ENCODE measurements at places on chromosomes 2 and 18.
A peak's percentile ranks its signal among the peaks of the same experiment; 100 is the strongest.

- peaks cover 36% of the 10 kb centered on the region for H3K27me3 ChIP-seq
- H3K27ac ChIP-seq: no peak overlapping the region
- no peak for DNase-seq
- H3K4me3 ChIP-seq: no peak overlapping the region
- H3K36me3 ChIP-seq: no peaks in the 10 kb centered on the region
- no peaks in the 10 kb centered on the region for H3K4me1 ChIP-seq
Observed at GRCh38 chr2:71535526-71535925, 82.2 kb downstream of the DYSF start.

DNA sequence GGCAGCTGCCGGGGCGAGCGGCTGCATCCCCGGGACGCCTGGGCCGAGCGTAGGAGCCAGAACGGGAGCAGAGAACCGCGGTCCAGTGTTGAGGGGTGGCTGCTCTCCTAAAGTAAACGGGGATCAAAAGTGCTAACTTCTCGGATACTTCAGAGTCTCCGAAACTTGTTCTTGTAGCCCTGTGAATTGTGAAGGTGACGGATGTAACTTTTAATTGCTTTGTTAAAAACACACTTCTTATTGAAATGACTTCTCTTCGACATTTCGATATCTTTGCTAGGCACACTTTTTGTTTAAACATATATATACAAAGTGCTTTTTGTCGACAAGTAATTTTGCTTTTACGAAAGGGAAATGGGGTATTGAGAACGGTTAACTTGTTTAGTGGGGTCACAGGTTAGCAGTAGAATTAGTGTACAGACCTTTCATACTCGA is 540 bp downstream of the ATP9B start:
- DNase-seq: no peak
- peak overlapping the region; percentile 85 for H3K4me3 ChIP-seq
- peaks cover 14% of the 10 kb centered on the region for H3K27me3 ChIP-seq
- H3K36me3 ChIP-seq: peaks cover 36% of the 10 kb centered on the region
- peak overlapping the region; percentile 94 for H3K27ac ChIP-seq
- peaks cover 36% of the 10 kb centered on the region for H3K4me1 ChIP-seq

DNA sequence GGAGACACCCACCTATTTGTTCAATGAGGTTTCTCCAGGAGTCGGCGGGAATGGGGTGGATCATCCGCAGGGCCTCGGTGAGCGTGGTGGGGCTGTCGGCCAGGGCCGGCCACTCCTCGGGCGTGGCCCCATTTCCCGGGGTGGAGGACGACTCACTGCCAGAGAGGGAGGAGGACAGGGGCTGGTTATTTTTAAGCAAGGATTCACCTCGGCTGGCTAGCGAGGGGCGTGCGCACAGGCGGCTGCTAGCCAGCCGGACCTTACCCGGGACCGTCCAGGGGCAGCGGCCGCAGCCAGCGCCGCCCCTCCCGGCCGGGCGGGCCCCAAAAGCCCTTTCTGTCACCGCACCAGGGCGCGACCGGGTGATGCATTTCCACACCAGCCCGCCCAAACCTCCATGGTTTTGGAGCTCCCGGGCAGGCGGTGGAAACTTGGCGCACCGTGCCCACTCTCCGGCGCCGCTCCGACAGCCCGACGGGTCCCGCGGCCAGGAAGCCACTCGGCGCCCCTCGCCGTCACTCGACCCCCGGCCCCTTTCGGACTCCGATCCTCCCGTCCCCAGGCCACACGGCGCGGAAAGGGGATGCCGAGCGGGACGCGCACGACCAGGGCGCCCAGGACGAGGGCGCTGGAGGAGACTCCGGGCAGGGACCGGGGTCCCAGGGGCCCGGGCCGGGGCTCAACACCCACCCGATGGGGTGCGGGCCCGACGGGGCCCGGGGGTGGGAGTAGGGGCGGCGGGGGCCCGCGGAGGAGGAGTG is 57.1 kb downstream of the SNORC start:
- H3K36me3 ChIP-seq: no peaks in the 10 kb centered on the region
- H3K4me1 ChIP-seq: peaks cover 7% of the 10 kb centered on the region

DNA sequence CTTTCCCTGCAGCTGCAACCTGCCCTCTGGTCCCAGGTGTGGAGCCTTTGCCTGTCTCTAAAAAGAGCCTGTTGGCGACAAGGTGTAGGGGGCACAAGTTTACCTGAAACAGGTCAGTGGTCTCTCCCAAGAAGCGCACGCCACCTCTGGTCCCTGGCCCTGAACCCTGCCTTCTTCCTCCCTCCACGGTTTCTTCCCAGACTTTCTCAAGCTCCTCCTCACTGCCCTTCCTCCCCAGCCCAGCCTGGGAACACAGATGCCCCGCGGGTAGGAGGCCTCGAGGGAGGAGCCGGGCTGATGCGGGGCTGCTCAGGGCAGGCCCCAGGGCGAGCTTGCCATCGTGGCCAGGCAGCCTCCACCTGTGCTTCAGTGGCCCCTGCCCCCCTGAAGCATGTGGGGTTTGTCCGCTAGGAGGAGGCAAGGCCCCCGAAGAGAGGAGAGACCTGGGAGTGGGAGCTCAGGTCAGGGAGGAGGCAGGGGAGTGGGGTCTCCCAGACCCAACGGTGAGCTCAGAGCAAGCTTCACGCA is 89.5 kb downstream of the SMAD7 start:
- no peak for DNase-seq
- no peak overlapping the region for H3K4me3 ChIP-seq
- no peaks in the 10 kb centered on the region for H3K36me3 ChIP-seq
- H3K27ac ChIP-seq: no peak overlapping the region

DNA sequence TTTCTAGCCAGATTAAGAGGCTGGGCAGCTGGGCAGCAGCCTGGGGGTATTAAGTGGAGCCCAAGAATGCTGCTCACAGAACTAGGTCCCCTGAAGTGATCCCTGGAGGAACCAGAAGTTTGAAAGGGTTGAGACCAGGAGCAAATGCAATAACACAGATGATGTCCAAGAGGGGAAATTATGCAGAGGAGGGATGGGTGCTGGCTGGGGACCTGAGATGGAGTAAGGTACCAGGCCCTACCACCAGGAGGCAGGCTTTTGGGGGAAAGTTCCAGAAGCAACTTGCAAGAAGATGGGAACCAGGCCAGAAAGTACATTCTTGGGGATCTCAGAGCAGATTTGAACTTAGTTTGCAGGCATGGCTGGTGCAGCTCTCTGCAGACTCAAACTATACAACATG is 175.1 kb downstream of the NCK2 start:
- peaks cover 4% of the 10 kb centered on the region for H3K27me3 ChIP-seq
- peak; percentile 70 for DNase-seq
- no peak overlapping the region for H3K4me3 ChIP-seq
- peaks cover 23% of the 10 kb centered on the region for H3K36me3 ChIP-seq
- peaks cover 26% of the 10 kb centered on the region for H3K4me1 ChIP-seq

- H3K4me1 ChIP-seq: peaks cover 16% of the 10 kb centered on the region
- no peak overlapping the region for H3K27ac ChIP-seq
- DNase-seq: no peak
- H3K27me3 ChIP-seq: no peaks in the 10 kb centered on the region
Observed at GRCh38 chr2:201151127-201151981, 31.6 kb upstream of the CASP10 start.

GRCh38 chr2:144937910-144938709 is 418.2 kb upstream of the ZEB2 start:
- DNase-seq: no peak
- no peaks in the 10 kb centered on the region for H3K27me3 ChIP-seq
- no peaks in the 10 kb centered on the region for H3K36me3 ChIP-seq
- H3K4me1 ChIP-seq: no peaks in the 10 kb centered on the region
- H3K4me3 ChIP-seq: no peak overlapping the region

DNA sequence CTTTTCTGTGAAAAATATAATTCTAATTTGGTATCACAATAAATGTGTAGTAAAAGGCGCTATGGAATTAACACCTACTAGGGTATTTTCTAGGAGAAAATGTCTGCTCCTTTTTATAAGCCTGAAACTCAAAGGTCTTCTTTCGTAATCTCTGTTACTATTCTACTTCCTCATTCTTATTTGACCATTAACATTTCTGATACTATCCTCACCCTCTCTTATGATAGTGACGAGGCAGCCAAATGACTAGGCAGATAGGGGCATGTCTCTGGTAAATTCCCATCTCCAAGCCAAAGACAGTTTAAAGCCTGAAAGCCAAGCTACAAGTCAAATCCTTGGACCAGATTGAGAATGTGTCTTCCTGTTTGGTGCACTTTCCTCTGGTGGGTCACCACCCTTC is 251.7 kb downstream of the LRRTM4 start:
- H3K27ac ChIP-seq: no peak overlapping the region
- no peaks in the 10 kb centered on the region for H3K27me3 ChIP-seq
- no peaks in the 10 kb centered on the region for H3K36me3 ChIP-seq

DNA sequence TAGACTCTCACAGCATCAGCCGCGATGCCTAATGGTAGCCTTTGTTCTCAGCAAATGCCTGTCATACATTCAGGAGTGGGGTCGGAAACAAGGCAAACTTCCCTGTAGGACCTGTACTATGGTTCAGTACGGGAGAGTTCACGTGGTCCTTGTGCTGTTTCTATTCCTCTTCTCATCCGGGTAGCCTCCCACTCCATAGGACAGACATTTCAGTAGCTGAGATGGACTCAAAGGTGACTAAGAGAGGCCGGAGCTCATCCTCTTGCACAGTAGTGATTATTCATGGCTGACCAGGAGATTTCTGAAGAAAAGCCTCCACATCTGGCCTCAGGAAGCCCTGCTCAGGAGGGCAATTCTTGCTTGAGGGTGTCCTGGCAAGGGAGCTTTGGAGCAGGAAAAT is 117.8 kb upstream of the SPRED2 start:
- no peak for DNase-seq
- no peak overlapping the region for H3K4me3 ChIP-seq
- peaks cover 16% of the 10 kb centered on the region for H3K27me3 ChIP-seq
- H3K27ac ChIP-seq: no peak overlapping the region
- no peaks in the 10 kb centered on the region for H3K36me3 ChIP-seq

GRCh38 chr2:176598351-176598750 is 329.1 kb downstream of the MTX2 start:
- H3K27me3 ChIP-seq: no peaks in the 10 kb centered on the region
- no peak overlapping the region for H3K27ac ChIP-seq
- H3K4me1 ChIP-seq: no peaks in the 10 kb centered on the region
- no peak for DNase-seq

- no peaks in the 10 kb centered on the region for H3K4me1 ChIP-seq
- no peaks in the 10 kb centered on the region for H3K36me3 ChIP-seq
- H3K4me3 ChIP-seq: no peak overlapping the region
- no peak overlapping the region for H3K27ac ChIP-seq
- peaks cover 10% of the 10 kb centered on the region for H3K27me3 ChIP-seq
Observed at GRCh38 chr2:6791682-6792081, 74.0 kb downstream of the CMPK2 start.

DNA sequence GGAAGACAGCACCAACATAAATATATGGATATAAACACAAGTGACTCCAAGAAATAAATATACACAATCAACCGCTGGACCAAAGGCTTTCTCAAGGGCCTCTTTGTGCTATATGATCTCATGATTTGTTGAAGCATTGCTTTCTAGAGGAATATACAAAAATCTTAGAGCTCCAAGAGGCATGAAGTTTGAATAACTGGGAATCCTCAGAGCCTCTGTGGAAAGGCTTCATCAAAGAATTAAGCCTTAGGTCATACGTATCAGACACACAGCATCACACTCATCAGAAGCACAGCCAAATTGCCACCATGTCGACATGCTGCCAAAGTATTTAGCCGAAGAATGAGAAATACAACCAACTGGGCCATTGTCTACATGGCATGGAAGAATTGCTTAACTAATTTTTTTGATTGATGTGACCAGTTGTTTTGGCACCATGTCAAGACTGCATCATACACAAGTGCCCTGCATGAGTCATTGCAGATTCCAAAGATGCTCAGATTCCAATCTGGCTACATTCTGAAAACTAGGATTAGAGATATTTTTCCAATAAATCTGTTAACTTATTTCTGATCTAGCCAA is 860.6 kb upstream of the ZEB2 start:
- peaks cover 6% of the 10 kb centered on the region for H3K27me3 ChIP-seq
- no peak overlapping the region for H3K4me3 ChIP-seq
- H3K36me3 ChIP-seq: no peaks in the 10 kb centered on the region
- DNase-seq: no peak

DNA sequence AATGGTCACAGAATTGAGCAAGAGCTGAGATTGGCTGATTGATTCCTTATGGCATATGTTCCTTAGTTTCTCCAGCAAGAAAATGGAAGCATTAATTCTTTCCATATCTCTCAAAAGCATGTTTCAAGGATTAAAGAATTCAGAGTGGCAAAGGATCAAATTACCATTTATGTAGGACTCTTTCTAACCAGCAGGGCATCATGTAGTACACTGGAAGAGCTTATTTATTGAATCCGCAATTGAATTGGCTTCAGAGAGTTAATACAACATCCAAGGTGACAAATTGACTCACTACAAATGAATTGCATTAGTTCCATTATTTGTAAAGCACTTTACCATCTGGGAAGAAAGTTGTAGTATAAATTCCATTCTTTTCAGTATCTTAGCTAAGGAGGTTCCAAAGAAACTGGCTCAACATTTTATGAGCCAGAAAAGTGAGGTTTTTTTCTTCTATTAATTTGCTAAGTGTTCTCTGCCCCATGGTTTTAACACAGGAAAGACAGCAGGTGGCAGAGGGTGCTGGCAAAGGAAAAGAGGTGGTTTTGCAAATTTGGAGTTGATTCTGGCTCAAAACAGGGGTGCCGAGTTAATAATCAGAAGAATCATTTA is 409.9 kb downstream of the MTX2 start:
- no peak overlapping the region for H3K4me3 ChIP-seq
- no peaks in the 10 kb centered on the region for H3K4me1 ChIP-seq
- DNase-seq: no peak

GRCh38 chr18:3058328-3059191 is 45.6 kb upstream of the LPIN2 start:
- H3K27me3 ChIP-seq: peaks cover 4% of the 10 kb centered on the region
- H3K36me3 ChIP-seq: peaks cover 5% of the 10 kb centered on the region
- peaks cover 76% of the 10 kb centered on the region for H3K4me1 ChIP-seq

- no peaks in the 10 kb centered on the region for H3K36me3 ChIP-seq
- no peak overlapping the region for H3K27ac ChIP-seq
- no peak for DNase-seq
- no peaks in the 10 kb centered on the region for H3K27me3 ChIP-seq
Observed at GRCh38 chr18:36088256-36088655, 20.9 kb upstream of the RPRD1A start.

DNA sequence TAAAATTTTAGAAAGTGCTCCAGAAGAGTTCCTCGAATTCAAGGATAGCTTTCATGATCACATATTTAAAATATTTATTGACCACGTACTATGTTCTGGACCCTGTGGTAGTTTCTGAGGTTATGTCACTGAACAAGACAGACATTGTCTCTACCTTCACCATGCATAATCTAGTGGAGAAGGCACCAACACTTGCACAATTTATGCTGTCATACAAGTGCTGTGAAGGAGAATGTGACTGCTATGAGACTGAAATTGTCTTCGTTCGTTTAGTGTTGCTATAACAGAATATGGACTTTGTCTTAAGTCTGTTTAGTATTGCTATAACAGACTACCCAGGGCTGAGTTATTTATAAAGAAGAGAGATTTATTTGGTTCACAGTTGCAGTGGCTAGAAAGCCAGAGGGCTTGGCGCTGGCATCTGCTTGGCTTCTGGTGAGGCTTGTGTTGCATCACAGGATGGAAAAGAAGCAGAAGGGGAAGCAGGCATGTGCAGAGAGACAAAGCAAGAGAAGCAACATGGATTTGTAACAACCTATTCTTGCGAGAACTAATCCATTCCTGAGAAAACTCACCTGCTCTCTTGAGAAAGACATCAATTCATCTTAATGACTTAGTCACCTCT is 50.0 kb upstream of the RFX8 start:
- peaks cover 15% of the 10 kb centered on the region for H3K27me3 ChIP-seq
- no peak for DNase-seq
- H3K27ac ChIP-seq: no peak overlapping the region
- H3K36me3 ChIP-seq: no peaks in the 10 kb centered on the region
